ENCODE measurements at places on chromosomes 7 and 10.

GRCh38 chr7:24405002-24405401, 121.0 kb downstream of the NPY start:
- DNase-seq = no peak

- DNase-seq = no peak
These were observed 16.6 kb upstream of the EIF4H start for GRCh38 chr7:74157605-74158004.

- no peak for DNase-seq
These were observed 563.3 kb upstream of the SORCS1 start for GRCh38 chr10:107727767-107728317.

- no peak for DNase-seq
These were observed 1.1 kb upstream of the CDH23 start for GRCh38 chr10:71395621-71396020.

- no peak for DNase-seq
These were observed 111.9 kb downstream of the GALNT17 start for GRCh38 chr7:71243736-71244410.

GRCh38 chr10:30980951-30981616, 50.6 kb downstream of the ZNF438 start:
- DNase-seq = no peak

DNA sequence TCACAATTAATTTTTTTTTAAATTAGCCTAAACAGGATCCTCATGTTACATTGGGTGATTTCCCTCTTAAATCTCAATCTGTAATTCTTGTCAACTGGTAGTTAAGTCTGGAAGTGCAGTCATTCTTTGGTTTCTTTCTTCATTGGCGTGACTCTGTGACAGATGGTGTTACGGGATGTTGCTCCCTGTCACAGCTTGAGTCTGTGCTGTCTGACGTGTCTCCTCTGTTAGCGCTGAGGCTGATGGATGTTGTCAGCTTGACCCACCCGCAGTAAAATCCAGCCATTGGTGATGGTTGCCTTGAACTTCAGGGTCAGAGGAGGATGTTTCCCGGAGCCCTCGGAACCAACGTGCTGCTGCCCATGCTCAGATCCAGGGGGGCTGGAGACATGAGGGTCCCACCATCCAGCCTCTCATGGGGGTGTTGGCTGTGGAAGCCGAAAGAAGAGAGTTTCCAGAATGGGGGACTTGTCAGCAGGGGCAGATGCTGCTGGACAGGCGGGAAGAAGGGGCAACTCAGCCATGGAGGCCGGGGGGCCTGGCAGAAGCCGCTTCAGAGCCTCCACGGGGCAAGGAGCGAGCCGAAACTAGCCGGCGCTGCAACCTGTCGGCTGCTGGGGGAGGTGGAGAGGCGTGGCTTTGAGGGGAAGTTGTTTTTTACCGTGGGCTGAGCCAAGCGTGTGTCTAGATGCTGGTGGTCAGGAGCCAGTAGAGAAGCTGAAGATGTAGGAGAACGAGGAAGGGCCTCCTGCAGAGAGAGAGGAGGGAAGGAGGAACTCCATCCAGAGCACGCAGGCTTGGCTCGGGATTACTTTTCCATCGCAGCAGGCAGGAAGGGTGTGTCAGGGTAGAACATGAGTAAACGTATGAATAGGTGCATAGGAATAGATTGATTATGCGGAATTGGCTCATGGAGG, 3.5 kb downstream of the SUN1 start:
- no peak for DNase-seq

DNA sequence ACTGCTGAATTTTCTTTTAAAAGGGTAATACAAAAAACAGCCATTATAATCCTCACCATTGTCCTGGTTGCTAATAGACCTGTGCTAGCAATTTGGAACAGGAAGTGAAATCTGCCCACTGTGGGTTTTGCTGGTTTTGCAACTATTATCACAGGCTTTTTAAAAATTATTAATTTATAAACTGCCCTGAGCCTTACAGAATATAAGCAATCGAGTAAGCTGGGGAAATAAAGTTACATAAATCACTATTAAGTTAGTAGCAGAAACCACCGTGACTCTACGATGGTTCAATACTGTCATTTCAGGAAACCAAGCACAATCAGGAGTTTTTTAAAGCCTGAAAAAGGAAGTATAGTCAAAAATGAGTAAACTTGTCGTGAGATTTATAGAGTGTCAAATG, 62.3 kb downstream of the TMEM26 start:
- no peak for DNase-seq

- DNase-seq = no peak
These were observed 1.1 kb upstream of the HOXA13 start for GRCh38 chr7:27200761-27201579.

DNA sequence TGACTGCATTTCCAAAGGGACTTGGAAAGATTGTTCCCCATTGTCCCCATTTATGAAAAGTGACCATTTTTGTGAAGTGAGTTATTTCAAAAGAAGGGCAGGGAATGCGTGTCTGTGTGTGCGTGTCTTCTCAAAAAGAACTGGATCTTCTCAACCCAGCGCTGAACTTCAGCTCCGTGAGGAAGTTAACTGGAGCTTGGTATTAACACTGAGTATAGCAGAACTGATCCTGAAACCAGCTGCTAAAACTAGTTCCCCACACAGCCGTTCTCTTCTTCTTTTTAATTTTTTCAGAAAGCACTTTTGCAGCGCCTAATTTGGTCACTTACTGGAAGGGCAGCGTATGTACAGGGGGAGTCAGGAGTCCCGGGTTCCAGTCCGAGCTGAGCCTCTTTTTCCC, 45.8 kb upstream of the PLEKHA1 start:
- no peak for DNase-seq

DNA sequence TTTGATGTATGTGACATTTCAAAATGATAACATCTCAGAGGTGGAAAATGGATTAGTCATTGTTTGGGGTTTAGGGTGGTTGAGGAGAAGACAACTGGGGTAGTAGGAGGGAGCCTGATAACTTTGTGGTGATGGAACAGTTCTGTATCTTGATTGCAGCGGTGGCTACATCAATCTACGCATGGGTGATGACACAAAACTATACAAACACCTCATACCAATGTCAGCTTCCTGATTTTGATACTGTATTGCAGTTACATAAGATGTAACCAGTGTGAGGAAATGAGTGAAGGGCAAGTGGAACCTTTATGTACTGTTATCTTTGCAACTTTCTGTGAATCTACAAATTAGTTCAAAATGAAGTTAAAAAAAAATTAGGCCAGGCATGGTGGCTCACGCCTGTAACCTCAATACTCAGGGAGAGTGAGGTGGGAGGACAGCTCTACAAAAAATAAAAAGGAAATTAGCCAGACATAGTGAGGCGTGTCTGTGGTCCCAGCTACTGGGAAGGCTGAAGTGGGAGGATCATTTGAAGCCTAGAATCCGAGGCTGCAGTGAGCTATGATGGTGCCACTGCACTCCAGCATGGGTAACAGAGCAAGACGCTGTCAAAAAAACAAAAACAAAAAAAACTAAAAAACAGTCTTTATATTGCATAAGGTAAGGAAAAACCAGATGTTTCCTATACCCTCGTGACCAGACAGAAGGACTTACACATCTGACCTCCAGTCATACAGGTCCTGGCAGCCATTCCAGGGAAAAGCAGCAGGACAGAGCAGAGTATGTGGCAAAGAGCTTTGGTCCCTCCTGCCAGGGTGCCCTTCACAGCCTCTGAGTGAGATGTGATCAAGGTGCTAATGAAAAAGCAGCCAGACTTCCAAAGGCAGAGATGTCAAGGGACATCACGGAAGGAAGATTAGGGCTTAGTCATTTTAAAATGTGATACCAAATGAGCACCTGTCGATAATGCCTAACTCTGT, 50.8 kb downstream of the CYTH3 start:
- no peak for DNase-seq

GRCh38 chr10:92181575-92181974, 109.3 kb downstream of the CPEB3 start:
- DNase-seq = no peak

DNA sequence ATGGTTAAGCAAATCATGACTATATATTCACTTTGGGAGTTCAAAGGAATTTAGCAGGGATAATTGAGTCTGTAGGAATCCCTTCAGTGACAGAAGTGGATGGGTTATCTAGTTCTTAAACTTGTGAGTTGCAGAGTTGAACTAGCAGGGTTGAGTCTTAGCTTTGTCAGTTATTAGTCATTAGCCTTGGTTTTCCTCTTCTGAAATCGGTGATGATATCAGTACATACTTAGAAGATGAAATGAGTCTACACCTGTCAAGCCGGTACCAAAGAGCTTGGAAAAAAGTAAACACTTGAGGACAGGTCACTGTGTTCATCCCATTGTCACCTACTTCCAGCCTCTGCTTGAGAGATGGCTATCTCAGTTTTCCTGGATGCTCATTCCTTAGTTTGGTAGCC, 73.5 kb downstream of the BUB3 start:
- DNase-seq = no peak

DNA sequence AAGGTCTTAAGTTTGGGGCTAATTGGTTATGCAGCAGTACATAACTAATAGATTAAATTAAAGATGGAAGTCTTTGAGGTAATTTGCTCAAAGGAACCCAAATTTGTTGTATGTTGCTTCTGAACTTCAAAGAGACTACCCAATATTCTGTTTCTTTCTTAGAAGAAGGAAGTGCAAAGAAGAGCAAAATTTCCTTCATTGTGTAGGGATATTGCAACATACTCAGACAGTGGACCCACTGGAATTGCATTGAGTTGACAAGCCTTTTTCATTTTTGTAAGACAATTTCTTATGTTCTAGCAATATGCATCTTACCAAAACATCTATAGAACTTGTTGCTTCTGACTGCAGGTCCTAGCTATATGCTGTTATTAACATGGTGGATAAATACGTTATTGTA, 527.8 kb downstream of the SH2D4B start:
- no peak for DNase-seq

GRCh38 chr10:102241444-102242117, at the start of gene PITX3:
Gene PITX3 (minus strand): TSS chr10:102241512. CDS start chr10:102232080, 9,432 bp downstream.
- peak; percentile 86 for DNase-seq

- peak; percentile 74 for DNase-seq
These were observed 61.4 kb upstream of the GPR158 start for GRCh38 chr10:25113191-25114035.

DNA sequence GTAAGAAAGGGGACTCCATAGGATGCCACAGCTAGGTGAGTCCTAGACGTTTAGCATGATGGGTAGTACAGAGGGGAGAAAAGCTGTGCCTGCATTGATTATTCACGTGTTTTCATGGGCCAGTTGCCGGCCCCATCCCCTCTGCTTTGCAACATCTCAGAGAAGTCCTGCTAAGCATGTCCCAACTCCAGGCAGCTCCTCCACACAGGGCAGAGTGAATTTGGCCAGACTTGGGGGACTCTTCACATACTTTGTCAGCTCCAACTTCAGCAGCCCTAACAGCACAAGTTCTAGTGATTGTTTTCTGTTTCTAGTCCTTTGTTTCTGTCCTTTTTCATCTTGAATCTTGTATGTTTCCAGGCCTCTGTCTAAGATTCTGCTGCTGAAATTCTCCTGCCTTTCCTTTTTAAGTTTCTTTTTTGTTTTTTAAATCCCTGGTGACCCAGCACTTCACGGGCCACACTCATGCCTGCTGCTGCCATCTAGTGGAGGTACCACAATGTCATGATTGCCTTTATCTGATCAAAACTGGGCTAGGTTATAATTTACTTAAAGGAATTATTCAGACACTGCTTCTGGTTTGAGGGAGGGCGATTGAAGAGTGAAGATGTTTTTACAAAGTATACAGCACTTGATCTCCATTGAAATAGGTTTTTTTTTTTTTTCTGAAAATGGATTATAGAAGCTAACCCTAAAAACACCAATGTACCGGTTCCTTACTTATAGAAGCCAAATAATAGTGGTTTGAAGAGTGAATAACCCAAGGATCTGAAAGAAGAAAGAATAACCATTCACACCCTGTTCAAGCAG, 276.9 kb downstream of the CSTF2T start:
- peak; percentile 38 for DNase-seq

- no peak for DNase-seq
These were observed 293.0 kb upstream of the AKR1E2 start for GRCh38 chr10:4532976-4533375.

GRCh38 chr7:151257990-151258389, 9.5 kb upstream of the SMARCD3 start:
- no peak for DNase-seq

DNA sequence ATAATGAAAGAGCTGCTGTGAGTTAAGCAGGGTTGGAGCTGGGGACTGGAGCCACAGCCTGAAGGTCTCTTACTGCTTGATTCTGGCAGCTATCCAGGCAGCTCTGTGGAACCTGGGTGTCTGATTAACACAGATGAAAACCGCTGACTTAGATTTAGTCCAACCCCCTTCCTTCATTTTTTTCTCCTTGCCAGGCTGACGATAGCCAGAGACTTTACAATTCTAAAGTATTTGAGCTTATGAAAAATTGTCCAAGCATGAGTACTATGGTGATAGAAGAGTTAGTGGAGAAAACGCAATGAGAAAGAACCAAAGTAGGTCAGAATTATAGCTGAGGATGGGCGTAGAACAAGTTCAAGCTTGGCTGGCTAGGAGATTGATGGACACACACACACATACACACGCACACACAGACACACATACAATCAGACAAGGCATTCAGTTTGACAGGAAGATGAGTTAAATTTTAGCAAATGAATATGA, 13.5 kb upstream of the GPR85 start:
- DNase-seq = no peak

GRCh38 chr10:2979306-2979705, 88.0 kb upstream of the PFKP start:
- DNase-seq = no peak

DNA sequence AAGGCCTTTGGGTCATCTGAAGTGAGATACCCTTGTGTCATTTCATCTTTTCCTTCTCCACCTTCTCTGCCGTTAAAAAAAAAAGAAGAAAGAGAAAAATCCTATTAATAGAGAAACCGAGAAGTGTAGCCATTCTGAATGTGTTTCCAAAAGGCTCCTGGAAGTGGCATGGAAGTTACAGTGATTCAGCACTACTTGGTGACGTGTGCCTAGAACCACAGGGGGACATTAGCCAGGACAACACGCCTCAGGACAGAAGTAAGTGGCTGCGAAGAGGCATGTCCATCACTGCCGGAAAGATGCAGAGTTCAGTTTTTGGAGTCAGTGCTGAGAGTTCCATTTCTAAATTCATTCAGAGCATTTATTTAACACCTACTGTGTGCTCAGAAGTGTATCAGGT, 6.3 kb downstream of the HTRA1 start:
- no peak for DNase-seq

DNA sequence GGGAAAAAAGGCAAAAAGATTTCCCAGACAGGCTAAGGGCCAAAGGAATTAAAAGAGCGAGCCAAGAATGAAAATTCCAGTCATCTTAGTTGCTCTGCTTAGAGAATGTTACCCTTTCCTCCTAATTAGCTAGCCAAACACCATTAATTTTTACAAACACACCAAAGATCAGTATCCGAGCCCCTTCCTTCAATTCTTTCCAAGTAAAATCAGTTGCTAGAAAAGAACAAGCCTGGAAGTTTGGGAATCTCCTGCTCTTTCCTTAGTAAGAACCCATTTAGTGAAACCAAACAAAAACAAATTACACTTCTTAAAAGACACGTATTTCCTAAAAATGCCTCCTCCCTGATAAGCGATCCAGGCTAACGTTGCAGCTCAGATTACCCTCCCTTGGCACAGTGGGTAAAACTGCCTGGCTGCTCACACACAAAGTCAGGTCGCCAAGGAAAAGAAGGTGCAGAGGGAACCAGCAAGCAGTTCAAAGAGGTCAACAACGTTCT, 57.1 kb upstream of the ABLIM1 start:
- no peak for DNase-seq

- peak; percentile 26 for DNase-seq
These were observed 101.9 kb upstream of the PIP4K2A start for GRCh38 chr10:22816298-22816653.
